Non-pigmented ciliary epithelial cell (primary cell): ENCODE measurements at places on chromosomes 7 and 10.

GRCh38 chr10:12340937-12341336 is 8.4 kb upstream of the CAMK1D start:
- no peak for DNase-seq

- no peak for DNase-seq
Observed at GRCh38 chr10:124285587-124286527, 132.9 kb downstream of the OAT start.

DNA sequence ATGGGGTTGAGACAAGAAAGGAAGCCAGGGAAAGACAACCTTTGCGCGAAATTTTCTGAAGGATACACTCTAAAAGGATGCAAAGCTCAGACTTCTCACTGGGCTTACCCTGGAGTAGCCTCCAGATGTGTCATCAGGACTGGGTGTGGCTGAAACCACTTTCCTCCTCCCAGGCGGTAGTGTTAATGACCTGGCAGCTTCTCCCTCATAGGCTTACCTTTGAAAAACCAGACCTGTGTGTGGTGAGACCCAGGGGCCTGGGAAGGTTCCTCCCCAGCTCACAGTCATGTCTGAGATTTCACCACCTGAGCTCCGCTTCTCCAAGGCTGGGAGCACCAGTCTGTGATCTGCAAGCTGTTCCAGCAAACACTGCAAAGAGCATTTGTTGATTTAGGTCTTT is 93.7 kb downstream of the EPC1 start:
- DNase-seq = no peak

- DNase-seq = no peak
Observed at GRCh38 chr7:51977913-51978312, 661.3 kb upstream of the COBL start.

- no peak for DNase-seq
Observed at GRCh38 chr10:5125315-5126044, 31.3 kb downstream of the AKR1C3 start.

DNA sequence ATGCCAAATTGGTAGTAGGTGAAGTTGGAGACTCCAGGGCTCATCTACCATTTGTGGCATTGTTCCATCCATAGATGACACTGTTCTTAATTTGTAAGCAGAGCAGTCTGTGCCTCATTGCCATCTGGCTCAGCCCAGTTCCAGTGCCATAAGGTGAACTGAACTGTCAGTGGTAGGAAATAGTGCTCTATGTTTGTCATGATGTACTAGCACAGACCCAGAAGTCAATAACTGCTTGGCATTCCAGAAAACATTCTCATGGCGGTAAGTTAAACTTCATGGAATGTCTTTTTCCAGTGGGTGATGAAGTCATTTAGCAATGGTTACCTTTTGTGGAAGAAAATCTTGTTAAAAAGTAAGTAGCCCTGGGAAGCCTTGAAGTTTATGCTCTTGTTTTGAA is 302.7 kb downstream of the SUGCT start:
- DNase-seq = peak; percentile 97

GRCh38 chr10:127921075-127921752 is 14.3 kb downstream of the PTPRE start:
- DNase-seq = no peak

GRCh38 chr7:42953994-42954393 is 21.8 kb downstream of the MRPL32 start:
- no peak for DNase-seq

GRCh38 chr7:16295558-16295957 is 125.8 kb downstream of the CRPPA start:
- no peak for DNase-seq

DNA sequence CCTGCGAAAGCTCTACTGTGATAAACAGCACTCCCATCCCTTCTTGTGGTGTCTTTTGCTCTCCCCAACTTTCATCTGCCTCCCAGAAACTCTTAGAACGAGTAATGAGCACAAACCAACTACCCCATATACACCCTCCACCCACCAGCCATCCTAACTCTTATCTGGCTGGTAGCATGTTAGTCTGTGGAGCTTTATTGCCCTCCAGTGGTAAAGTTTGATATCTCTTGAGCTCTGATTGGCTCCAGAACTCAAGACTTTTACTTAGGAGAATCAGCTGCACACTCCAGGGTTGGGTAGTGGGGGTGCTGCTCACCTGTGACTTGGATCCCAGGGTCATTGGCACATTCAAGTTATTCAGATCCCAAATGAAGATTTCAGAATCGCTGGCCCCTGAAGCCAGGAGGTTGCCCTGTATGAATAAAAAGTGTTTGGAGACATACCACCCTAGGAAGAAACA is 10.9 kb downstream of the SEC31B start:
- no peak for DNase-seq
